ENCODE measurements at places on chromosomes 6 and 20.
A peak's percentile ranks its signal among the peaks of the same experiment; 100 is the strongest.

- no peak for DNase-seq
Measured at GRCh38 chr6:6460416-6460815, 128.1 kb upstream of the LY86 start.

- no peak for DNase-seq
Measured at GRCh38 chr6:159116343-159116742, 52.9 kb upstream of the FNDC1 start.

DNA sequence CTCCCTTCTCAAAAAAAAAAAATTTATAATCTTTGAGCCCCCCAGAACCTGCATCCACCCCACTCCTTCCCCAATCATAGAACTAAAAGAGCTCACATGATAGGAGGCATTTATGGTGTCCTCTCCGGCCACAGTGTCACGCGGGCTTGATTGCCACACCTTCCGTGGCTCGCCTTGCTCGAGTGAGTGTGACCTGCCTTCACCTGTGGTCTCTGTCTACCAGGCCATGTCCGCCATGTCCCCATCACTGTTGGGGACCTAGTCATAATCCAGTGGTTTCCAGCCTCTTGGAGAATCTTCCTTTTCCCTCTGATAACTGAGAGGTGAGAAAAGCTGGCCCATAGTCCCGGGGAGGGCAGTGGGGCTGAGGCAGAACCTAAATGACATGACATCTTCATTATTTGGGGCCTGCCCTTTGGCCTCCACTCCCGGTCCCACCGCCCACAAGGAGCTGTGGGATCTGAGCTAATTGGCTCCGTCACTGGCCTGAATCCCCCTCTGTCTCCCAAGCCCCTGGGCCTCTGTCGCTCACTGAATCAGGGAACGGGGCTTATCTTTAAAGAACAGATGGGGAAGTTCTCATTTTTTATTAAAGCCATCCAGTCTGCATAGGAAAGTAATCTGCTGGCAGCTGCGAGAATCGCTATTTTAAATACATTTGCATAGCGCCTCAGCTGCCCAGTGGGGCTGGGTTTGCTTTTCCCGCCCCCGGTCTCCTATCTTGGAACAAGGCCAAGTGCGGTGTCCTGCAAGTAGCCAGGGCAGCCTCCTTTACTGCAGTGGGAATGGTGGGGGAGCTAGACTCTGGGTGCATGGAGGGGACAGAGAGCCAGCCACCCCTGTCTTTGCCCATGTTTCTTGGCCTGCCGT, 197.6 kb upstream of the PMEPA1 start:
- no peak for DNase-seq

DNA sequence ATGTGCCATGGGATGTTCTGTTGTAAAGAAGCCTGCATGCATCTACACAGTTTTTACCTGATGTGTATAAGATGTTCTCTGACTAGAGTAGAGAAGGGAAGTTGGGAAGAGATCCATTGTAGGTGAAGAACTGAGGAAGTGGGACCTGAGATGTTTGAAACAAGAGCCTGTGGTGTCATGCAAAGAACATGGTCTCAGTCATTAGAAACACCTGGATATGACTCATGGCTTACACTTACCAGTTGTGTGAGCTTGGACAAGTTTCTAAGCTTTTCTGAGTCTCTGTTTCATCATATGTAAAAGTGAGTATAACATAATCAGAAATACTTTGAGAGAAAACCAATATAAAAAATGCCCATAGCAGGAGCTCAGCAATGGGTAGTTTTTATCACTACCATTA, 51.9 kb upstream of the SEC63 start:
- no peak for DNase-seq

DNA sequence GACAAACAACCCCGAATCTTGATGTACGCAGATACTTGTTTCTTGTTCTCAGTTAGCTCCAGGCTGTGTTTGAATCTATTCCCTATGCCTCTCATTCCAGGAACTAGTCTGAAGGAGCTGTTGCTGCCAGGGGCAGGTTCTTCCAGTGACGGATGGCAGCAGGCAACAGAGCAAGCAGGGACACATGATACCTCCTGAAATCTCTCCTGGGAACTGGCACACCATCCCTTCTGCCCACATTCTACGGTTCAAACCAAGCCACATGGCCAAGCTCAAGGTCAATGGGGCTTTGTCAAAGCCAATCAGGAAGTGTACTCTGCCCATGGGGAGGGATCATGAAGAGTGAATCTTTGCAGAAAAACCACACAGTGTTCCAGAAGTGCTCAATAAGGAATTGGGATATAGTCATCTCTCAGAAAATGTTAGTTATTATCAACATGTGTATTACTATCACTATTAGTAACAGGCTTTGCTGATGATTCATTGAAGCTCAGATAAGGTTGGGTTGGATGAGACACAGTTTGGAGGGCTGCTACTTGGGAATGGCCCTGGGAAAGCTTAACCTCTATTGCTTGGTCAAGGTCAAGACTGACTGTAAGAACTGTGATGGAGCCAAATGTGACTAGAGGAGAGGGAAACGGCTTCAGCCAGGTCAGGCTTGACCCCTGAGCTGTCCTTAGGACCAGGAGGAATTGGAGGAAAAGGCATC, 454.9 kb downstream of the PTPRT start:
- no peak for DNase-seq

GRCh38 chr6:22699151-22699550, 129.8 kb downstream of the HDGFL1 start:
- no peak for DNase-seq

GRCh38 chr6:84553527-84553926, 210.9 kb downstream of the TBX18 start:
- DNase-seq: no peak

GRCh38 chr6:114157848-114158247, 185.0 kb downstream of the HS3ST5 start:
- DNase-seq: no peak

DNA sequence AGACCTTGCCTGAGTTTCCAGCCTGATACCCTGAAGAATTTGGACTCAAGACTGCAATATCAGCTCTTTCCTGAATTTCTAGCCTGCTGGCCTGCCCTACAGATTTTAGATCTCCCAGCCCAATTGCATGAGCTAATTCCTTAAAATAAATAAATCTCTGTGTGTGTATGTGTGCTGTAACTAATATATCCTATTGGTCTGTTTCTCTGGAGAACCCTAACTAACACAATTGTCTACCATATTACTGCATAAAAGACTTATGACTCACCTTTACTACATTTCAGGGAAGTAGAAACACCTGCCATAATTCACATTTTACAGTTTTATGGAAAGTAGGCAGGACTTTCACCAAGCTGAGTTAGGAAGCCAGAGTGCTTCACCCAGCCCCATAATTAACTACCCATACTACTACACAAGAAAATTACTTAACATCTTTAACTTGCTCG, 90.7 kb upstream of the BEND6 start:
- DNase-seq: no peak

- DNase-seq: no peak
Measured at GRCh38 chr6:26197636-26197932, 110.4 kb downstream of the HFE start.

DNA sequence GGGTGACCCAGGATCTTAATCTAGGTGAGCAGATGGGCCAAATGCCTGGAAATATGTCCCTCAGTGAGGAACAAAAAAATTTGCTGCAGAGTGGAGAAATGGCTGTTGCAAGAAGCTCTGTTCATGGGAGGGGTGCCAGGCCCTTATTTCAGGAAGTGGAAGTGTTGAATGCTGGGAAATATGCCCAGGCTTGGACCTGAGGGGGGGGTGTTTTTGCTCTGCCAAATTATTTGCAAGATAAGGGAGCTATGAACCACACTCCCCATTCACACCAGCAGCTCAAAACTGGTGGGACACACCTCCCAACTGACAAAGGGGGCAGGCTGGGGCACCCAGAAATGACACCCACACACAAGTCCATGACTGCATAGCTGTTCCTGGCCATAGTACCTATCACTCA, 8.7 kb downstream of the CST4 start:
- no peak for DNase-seq

- DNase-seq: no peak
Measured at GRCh38 chr6:118171852-118172251, 264.8 kb downstream of the SLC35F1 start.

GRCh38 chr20:2299301-2299700, 3.5 kb downstream of the TGM3 start:
- peak; percentile 7 for DNase-seq

DNA sequence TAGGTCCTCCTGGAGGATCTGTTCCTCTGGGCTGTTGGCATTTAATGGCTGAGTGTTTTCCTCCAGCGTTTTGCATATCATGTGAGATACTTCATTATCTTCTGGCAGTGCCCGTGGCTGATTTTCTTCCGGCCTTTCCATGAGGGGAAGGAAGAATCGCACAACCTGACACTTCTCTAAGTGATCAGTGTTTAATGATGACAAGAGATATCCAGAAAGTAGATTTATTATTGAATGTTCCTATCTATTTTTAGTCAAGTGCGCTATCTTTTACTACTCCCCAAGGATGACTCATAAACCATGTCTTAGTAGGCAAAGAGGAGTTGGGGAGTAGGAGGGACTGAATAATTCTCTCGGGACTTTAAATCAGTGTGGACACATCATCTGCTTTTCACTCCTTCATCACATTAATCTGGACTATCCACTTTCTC, 149.7 kb downstream of the PLCB4 start:
- DNase-seq: no peak

GRCh38 chr6:108559884-108560462, 744 bp upstream of the FOXO3 start:
- peak; percentile 44 for DNase-seq

DNA sequence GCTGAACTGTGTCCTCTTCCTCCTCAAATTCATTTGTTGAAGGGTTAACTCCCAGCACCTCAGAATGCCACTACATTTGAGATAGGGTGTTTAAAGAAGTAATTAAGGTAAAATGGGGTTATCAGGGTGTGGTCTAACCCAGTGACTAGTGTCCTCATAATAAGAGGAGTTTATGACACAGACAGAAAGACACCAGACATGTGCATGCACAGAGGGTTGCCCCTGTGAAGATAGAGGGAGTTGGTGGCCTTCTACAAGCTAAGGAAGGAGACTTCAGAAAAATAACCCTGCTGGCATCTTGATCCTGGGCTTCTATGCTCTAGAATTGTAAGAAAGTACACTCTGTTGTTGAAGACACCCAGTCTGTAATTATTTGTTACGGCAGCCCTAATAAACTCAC, 24.9 kb upstream of the EDN1 start:
- DNase-seq: no peak

GRCh38 chr20:57104651-57105204, 161.7 kb downstream of the BMP7 start:
- DNase-seq: no peak

GRCh38 chr20:38659597-38659880, 57.9 kb downstream of the ARHGAP40 start:
- DNase-seq: no peak

DNA sequence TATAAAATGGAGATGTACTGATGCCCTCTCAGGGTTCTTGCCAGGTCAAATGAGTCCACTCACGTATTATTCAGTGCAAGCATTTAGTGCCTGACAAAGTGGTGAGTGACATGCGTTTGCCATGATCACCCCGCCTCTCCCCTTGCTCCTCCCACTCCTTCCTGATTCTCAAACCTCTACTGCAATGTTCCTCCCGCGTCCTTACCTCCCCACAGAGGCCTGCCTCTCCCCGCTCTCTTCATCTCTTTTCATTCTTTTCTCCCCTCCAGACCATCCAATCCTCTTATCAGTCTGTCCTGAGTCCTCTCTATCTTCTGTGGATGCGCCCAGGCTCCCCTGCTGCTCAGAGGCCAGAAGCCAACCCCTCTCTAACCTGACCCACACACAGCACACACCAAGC, 40.7 kb downstream of the KCNK5 start:
- no peak for DNase-seq

DNA sequence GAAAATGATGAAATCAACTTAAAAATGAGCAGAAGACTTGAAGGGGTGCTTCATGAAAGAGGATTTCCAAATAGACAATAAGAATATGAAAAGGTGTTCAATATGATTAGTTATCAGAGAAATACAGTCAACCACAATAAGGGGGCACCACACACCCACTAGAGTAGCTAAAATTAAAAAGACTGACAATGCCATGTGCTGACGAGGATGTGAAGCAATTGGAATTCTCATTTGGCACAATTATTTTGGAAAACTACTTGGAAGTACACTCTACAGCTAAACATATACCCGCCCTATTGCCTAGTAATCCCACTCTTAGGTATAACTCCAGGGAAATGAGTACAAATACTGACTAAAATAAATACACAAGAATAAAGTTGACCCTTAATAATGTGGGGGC, 45.0 kb downstream of the MOCS1 start:
- DNase-seq: no peak
